GM12864 (cell line): ENCODE measurements at places on chromosomes 7 and 10.

DNA sequence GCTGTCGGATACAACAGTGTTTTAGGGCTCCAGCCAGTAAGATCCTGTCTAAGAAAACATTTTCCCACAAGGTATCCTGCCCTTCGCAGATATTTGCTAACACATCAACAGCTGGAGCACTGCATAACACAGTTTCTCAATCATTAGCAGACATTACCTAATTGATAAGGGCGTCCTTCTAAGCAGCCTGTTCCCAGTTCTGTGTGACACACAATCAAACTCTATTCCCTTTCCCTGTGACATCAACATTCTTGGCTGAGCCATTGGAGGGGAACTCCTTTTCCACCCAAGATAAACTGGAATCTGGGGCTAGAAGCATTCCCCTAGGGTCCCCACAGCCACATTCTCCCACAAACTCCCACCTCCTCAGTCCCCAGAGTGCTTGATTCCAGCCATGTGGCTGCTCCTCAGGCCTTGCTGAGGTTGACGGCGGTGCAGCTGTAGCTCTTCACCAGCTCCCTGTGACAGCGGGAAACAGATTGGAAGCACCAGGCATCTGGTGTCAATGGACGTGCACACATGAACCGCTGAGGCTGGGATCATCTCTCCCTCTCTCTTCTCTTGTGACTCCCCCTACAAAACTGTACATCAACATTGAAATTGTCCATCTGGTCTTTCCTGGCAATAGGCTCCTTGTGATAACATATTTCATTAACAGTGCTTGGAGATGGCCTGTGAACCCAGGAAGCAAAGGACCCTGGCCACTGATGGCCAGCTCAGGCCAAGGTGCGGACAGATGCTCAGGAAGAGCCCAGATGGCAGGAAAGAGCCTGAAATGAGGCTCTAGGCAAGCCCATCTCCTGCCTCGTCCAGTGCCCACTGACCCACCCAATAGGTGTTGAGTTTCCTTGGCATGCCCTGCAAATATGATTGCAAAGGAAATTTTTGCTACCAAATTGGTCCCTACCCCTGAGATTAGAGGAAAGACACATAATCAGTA is 131.1 kb upstream of the TBX20 start:
- no peak for DNase-seq

GRCh38 chr7:79877874-79878465 is 256.7 kb upstream of the GNAI1 start:
- DNase-seq = no peak

DNA sequence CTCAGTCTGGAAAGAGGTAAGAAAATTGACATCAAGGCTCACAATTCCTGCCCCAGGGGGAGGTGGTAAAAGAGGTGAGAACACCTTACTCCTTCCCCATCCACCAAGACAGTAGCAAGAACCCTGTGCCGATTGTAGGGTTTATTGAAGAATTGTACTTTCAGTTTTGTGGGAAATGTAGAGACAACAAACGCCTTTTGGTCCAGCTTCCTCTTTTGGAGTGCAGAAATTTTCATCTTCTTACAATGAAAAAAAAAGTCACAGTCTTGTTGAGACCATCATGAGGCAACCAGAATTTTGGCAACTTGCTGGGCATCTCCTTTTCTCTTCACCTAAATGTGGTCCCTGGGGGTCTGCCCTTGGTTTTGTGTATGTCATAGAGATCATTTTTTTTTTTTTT is 217.7 kb downstream of the TMEM178B start:
- no peak for DNase-seq

DNA sequence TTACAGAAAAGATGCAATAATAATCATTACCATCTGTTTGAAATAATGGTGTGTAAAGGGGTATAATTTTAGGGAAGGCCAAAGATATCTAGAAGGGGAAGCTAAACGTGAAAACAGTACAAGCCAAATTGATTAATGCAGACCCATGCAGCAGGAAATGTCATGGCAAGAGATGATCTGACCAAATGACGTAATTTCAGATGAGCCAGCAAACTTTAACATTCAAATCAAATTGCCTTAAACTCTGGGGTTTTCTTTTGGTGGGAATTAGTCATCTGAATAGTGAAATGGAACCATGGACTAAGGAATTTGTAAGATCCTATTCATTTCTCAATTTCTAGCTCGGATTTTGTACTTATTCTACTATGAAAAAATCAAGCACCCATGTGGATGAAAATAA is 21.4 kb upstream of the SCIN start:
- DNase-seq = no peak

DNA sequence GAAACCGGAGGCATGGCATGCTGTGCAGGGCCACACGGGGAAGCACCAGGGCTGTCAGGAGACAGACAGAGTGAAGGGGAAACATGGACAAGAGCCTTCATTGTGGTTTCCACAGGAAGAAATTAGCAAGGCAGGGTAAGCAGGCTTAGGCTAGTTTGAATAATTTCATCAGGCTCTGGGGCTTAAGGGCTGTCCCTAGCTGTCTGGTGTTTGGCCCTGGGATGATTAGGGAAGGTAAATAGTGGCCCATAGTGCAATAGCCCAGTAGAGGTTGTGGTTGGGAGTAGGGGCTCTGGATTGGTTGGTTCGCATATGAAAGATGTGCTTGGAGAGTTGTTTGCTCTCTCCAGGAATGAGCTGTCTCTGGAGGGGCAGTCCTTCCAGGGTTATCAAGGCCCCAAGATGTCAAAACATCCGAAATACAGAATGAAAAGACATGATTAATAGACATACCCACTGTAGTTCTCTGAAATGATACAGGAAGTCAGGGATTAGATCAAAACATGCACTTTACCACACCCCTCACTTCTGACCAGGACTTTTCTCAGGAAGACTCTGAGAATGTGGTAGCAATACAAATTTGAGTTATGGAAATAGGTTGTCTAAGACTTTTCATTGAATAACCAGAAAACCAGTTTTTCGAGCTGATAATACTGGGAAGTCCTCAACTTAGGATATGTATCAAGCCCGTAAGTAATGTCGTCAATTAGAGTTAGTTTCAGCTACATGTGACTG is 224.9 kb upstream of the NFE2L3 start:
- no peak for DNase-seq
